ENCODE measurements at places on chromosomes 7 and 10. TPM values are rescaled to one million over a fixed set of nuclear protein-coding genes. Genes with fewer than 3 reads are reported as not detected.

The HOXA6 gene
- total RNA-seq: 19.9 TPM

- H3K27ac ChIP-seq: no peak overlapping the region
- no peaks in the 10 kb centered on the region for H3K4me1 ChIP-seq
- DNase-seq: no peak
- no peaks in the 10 kb centered on the region for H3K27me3 ChIP-seq
- no peak overlapping the region for H3K4me3 ChIP-seq
Measured at GRCh38 chr10:110436554-110437350, 61.0 kb upstream of the DUSP5 start.

DNA sequence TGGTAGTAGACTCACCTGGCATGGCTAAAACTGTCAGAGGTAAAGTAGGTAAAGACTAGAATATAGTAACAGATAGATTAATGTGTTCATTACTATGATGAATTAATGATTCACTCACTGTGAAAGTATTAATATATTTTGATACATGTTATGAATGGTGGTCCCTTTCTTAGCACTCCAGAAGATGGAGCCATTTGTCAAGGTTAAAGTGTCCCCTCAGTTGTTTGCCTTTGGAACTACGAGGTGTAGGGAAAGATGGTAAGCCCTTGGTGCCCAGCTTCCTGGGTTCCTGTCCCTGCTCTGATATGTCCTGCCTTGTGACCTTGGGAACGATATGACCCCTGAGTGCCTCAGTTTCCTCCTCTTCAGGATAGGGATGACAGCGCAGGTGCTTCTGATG, 49.4 kb downstream of the HTRA1 start:
- no peaks in the 10 kb centered on the region for H3K4me1 ChIP-seq
- H3K36me3 ChIP-seq: no peaks in the 10 kb centered on the region
- no peak overlapping the region for H3K27ac ChIP-seq
- no peak overlapping the region for H3K4me3 ChIP-seq

GRCh38 chr7:148398844-148399365, 191.7 kb upstream of the C7orf33 start:
- H3K27me3 ChIP-seq: peaks cover 4% of the 10 kb centered on the region
- DNase-seq: no peak
- no peaks in the 10 kb centered on the region for H3K36me3 ChIP-seq
- H3K4me1 ChIP-seq: peaks cover 5% of the 10 kb centered on the region
- no peak overlapping the region for H3K4me3 ChIP-seq
- H3K27ac ChIP-seq: no peak overlapping the region

- H3K27ac ChIP-seq: peak overlapping the region; percentile 31
- H3K4me1 ChIP-seq: peaks cover 10% of the 10 kb centered on the region
- no peak overlapping the region for H3K4me3 ChIP-seq
- H3K27me3 ChIP-seq: no peaks in the 10 kb centered on the region
- no peak for DNase-seq
Measured at GRCh38 chr10:3476640-3477448, 304.3 kb upstream of the PITRM1 start.

- H3K36me3 ChIP-seq: no peaks in the 10 kb centered on the region
- no peaks in the 10 kb centered on the region for H3K4me1 ChIP-seq
- H3K27me3 ChIP-seq: no peaks in the 10 kb centered on the region
Measured at GRCh38 chr7:158160199-158160598, 427.4 kb downstream of the PTPRN2 start.

DNA sequence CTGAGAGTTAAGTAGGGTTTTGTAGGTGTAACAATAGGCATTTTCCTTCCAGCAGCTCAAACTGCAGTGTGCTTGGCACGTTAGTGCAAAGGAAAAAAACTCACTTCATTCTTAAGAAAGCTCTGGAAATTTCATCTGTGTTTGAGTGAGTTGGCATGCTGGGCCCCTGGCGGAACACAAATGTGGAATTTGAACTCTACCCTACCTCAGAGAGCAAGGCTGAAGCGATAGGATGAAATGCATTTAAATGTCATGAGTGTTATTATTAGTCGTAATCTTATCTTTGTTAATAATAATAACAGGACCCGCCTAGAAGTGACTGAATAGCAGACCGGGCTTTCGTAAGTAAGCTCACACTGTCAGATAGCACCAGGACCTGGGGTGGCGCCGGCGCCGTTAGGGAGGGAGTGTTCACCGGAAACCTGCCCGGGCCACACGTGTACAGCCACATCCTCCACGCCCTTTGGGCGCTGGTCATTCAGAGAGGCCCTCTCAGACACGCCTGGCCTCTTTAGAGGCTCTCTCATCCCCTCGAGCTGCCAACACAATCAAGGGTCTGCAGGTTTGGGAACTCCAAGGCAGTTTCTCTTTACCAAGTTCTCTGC, 63.5 kb downstream of the GRK5 start:
- H3K4me3 ChIP-seq: no peak overlapping the region
- peak; percentile 86 for DNase-seq
- H3K27ac ChIP-seq: peak overlapping the region; percentile 65
- H3K36me3 ChIP-seq: no peaks in the 10 kb centered on the region

The PSD gene
- 38.9 TPM for total RNA-seq

DNA sequence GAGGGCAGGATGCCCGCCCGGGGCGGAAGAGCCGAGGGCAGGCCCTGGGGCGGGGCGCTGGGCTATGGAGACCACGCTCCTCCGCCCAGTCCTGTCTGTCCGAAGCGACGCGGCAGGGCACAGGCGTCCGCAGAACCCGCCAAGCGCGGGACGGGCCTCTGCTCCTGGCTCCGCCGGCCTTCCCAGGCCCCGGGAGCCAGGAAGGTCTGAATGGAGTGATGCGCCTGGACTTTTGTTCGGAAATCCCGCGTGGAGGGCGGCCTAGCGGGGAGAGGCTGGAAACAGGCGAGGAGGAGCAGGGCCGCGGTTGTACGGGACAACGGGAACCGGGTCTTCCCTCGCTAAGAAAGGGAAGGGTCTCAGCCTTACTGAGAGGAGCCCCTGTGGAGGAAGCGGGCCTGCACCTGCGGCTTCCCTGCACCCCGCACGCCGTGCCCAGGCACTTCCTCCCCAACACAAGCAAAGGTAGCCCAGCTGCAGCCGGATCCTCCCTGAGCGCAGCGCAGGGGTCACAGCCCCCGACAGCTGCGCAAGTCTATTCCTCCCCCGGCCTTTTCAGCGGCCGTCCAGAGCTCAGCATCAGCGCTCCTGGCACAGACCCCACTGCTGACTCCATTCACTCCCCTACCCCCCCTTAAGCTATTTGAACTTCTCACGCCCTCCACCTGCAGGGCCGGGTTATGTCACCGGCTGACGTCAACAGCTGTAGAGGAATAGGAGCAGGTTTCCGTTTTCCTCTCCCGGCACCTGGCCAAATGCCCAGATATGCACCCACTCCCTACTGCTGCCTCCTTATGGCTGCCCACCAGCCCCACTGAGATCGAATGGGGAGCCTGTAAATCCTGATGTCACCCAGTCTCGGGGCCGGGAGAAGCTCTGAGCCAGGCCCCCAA, 143.2 kb upstream of the RET start:
- H3K4me3 ChIP-seq: no peak overlapping the region
- no peaks in the 10 kb centered on the region for H3K4me1 ChIP-seq
- no peak overlapping the region for H3K27ac ChIP-seq
- DNase-seq: peak; percentile 50
- H3K27me3 ChIP-seq: peaks cover 42% of the 10 kb centered on the region

The PDK4 gene
- total RNA-seq: 238 TPM

The ASB10 gene
- total RNA-seq: not detected

The STAG3 gene
- 0.96 TPM for total RNA-seq

The SH2B2 gene
- total RNA-seq: 2.2 TPM

DNA sequence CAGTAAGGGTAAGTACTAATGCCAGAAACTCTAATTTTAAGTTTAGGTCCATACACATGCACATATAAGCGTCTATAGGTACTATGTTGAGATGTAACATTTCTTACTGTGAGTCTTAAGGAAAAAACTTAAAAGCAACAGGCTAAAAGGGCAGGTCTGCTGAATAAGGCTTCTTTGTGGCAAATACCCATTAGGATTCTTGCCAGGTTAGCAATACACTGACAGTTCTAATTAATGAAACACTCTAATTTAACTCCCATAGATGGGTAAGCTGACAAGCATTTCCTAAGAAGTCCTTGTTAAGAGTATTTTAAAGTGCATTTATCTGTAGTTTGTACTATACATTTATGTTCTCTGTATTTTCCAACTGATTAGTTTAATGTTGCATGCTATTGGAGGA, 14.0 kb downstream of the SCRN1 start:
- H3K27me3 ChIP-seq: no peaks in the 10 kb centered on the region
- H3K4me1 ChIP-seq: no peaks in the 10 kb centered on the region
- DNase-seq: no peak
- no peak overlapping the region for H3K4me3 ChIP-seq

- H3K27ac ChIP-seq: no peak overlapping the region
- H3K4me3 ChIP-seq: no peak overlapping the region
- DNase-seq: no peak
- H3K4me1 ChIP-seq: peaks cover 7% of the 10 kb centered on the region
Measured at GRCh38 chr10:125768219-125768855, 7.3 kb downstream of the MMP21 start.

The STEAP2 gene
- 22.4 TPM for total RNA-seq

The PAPSS2 gene
- 117 TPM for total RNA-seq

The FAM53B gene
- total RNA-seq: 41.0 TPM

- H3K27me3 ChIP-seq: no peaks in the 10 kb centered on the region
- peak overlapping the region; percentile 59 for H3K4me3 ChIP-seq
- H3K27ac ChIP-seq: peak overlapping the region; percentile 93
- peak; percentile 46 for DNase-seq
- H3K36me3 ChIP-seq: no peaks in the 10 kb centered on the region
- H3K4me1 ChIP-seq: no peaks in the 10 kb centered on the region
Measured at GRCh38 chr10:92239600-92240288, 51.1 kb downstream of the CPEB3 start.

- no peak overlapping the region for H3K4me3 ChIP-seq
- H3K27ac ChIP-seq: no peak overlapping the region
- DNase-seq: no peak
Measured at GRCh38 chr10:96218826-96219225, 52.5 kb downstream of the BLNK start.

GRCh38 chr7:114569220-114569619, 154.6 kb downstream of the FOXP2 start:
- no peak overlapping the region for H3K27ac ChIP-seq
- no peak overlapping the region for H3K4me3 ChIP-seq
- no peaks in the 10 kb centered on the region for H3K27me3 ChIP-seq
- no peaks in the 10 kb centered on the region for H3K36me3 ChIP-seq
- no peak for DNase-seq

- H3K27ac ChIP-seq: no peak overlapping the region
- H3K4me3 ChIP-seq: no peak overlapping the region
- no peaks in the 10 kb centered on the region for H3K27me3 ChIP-seq
- H3K4me1 ChIP-seq: no peaks in the 10 kb centered on the region
Measured at GRCh38 chr10:106793617-106794016, 370.9 kb downstream of the SORCS1 start.

- no peaks in the 10 kb centered on the region for H3K27me3 ChIP-seq
- no peak for DNase-seq
- no peaks in the 10 kb centered on the region for H3K36me3 ChIP-seq
- peaks cover 50% of the 10 kb centered on the region for H3K4me1 ChIP-seq
- H3K27ac ChIP-seq: no peak overlapping the region
- no peak overlapping the region for H3K4me3 ChIP-seq
Measured at GRCh38 chr10:69897432-69897831, 95.7 kb downstream of the COL13A1 start.

Measured in transverse colon (tissue), 4 donors.